ENCODE measurements at places on chromosomes 13 and 19. TPM values are rescaled to one million over a fixed set of nuclear protein-coding genes. Genes with fewer than 3 reads are reported as not detected.

DNA sequence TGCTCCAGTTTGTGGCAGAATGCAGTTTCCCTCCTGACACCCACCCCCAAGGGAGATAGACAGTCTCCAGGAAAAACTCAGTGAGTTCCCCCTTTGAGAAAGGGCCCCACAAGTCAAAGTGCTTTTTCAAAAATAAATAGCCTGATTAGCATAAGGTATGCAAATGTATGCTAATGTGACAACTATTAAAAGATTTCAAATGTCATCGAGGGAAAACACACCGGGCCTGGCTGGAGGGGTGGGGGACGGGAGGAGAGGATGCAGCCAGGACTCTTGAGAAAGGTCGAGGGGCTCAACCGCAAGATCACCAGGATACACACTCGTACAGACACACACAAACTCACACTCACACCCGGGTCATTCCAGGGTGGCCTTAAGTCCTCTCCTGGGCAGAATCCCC, 34.3 kb upstream of the ZNRF4 start:
- no peak for DNase-seq
- H3K4me3 ChIP-seq, result no peak overlapping the region
- H3K27me3 ChIP-seq, result peaks cover 24% of the 10 kb centered on the region
- H3K36me3 ChIP-seq, result no peaks in the 10 kb centered on the region

DNA sequence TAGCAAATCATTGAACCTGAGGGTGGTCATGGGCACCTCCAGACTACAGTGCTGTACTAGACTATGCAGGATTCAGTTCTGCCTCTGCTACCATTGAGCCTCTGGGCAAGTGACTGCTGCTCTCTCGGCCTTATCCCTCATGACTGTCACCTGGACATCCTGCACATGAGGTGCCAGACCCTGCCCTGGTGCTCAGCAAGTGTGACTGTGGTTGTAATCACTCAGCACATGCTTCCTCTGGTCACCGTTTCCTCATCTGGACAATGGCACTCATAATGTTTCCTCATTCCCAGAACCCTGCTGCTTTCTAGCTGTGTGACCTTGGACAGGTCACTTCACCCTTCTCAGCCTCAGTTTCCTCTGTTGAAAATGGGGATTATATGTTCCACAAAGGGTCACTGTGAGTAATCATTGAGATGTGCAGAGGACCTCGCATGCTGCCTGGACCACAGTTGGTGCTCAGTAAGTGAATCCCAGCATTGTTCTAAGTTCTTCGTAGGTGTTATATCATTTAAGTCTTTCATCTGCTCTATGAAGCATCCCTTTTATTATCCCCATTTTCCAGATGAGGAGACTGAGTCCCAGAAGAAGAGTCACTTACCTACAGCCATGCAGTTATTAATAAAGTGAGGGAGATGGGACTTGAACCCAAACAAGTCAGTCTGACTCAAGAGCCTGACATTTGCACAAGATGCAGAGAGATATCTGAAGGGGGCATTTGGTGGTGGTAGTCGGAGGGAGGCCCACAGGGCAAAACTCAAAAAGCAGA, 3.2 kb downstream of the SYT3 start:
- H3K36me3 ChIP-seq, result no peaks in the 10 kb centered on the region
- no peak overlapping the region for H3K4me3 ChIP-seq
- no peak overlapping the region for H3K27ac ChIP-seq
- no peak for DNase-seq
- peaks cover 8% of the 10 kb centered on the region for H3K4me1 ChIP-seq

DNA sequence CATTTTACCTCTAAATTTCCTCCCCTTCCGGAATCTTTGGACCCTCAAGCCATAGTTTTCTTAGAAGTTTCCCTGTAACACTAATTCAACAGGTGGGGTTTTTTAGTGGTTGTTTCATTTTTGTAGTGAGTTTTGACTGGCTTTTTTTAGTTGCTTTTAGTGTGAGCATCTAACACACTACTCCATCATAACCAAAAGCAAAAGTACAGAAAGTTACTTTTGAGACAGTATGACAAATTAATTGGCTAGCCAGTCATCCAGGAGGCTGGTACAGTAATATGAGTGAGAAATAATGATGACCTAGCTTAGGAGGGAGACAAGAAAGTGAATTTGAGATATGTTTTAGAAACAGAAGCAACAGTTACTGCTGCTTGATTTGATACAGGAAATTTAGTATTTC, 71.5 kb downstream of the DNAJC15 start:
- H3K4me3 ChIP-seq, result no peak overlapping the region
- no peak for DNase-seq
- no peak overlapping the region for H3K27ac ChIP-seq

- no peak for DNase-seq
- no peaks in the 10 kb centered on the region for H3K36me3 ChIP-seq
- H3K27ac ChIP-seq, result no peak overlapping the region
- H3K27me3 ChIP-seq, result no peaks in the 10 kb centered on the region
These were observed 15.4 kb downstream of the TMEM272 start for GRCh38 chr13:51829568-51829899.

- peaks cover 18% of the 10 kb centered on the region for H3K4me1 ChIP-seq
- H3K27ac ChIP-seq, result peak overlapping the region; percentile 64
- peaks cover 70% of the 10 kb centered on the region for H3K36me3 ChIP-seq
- DNase-seq, result no peak
- peak overlapping the region; percentile 73 for H3K4me3 ChIP-seq
These were observed 8.3 kb downstream of the IRS2 start for GRCh38 chr13:109778102-109778542.

DNA sequence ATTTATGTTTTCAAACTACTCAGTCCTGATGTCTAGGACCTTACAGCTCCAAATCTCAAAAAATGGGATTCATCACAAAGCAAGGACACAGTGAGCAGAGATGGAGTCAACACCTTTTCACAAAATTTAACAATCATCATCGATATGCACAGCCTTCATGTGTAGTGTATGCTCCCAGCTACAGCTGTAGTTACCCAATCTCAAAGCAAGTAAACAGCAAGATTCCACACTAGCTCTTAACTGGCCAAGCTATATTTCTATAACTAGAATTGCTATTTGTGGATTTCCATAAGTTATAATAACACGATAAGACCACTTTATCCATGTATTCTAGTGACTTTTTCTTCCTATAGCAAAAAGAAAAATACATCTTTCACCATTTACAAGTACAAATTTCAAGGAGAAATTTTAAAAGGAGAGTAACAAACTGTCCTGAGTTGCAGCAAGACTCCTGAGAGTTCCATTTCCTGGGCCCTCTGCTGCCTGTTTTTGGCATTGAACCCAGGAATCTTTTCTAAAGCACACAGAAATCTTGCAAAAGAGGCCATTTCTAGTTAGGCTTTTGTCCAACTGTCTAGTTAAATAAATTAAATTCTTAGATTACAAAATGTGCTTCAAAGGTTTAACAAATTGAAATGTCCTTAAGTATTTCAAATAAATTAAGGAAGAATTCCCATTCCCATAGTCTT, 460.6 kb downstream of the FGF14 start:
- no peaks in the 10 kb centered on the region for H3K4me1 ChIP-seq
- DNase-seq, result peak; percentile 14
- H3K27me3 ChIP-seq, result no peaks in the 10 kb centered on the region
- no peaks in the 10 kb centered on the region for H3K36me3 ChIP-seq
- no peak overlapping the region for H3K4me3 ChIP-seq

ZNF93 gene
- 6.7 TPM for polyA plus RNA-seq

POP4 gene
- 75.4 TPM for polyA plus RNA-seq

SNRPD2 gene
- 1,248 TPM for polyA plus RNA-seq

GRCh38 chr19:46785054-46785979, 3.1 kb downstream of the SLC1A5 start:
- no peaks in the 10 kb centered on the region for H3K27me3 ChIP-seq
- peak overlapping the region; percentile 62 for H3K4me3 ChIP-seq
- peaks cover 18% of the 10 kb centered on the region for H3K4me1 ChIP-seq
- peaks cover 27% of the 10 kb centered on the region for H3K36me3 ChIP-seq

DNA sequence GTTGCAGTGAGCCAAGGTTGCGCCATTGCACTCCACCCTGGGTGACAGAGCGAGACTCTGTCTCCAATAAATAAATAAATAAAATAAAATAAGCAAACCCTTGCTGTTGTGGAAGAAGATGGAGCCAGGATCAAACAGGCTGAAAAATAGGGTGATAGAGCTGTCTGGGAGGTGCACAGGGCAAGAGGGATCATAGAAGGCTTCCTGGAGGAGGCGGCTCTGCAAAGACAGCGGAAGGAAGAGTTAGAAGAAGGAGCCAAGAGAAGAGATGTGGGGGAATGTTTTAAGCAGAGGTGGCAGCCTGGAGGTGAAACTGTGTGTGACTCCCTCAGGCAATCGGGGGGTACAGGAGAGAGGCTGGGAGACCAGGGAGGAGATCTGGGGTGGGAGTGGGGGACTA, 40.6 kb downstream of the ZNRF4 start:
- H3K4me3 ChIP-seq, result no peak overlapping the region
- DNase-seq, result no peak
- H3K4me1 ChIP-seq, result no peaks in the 10 kb centered on the region
- H3K27ac ChIP-seq, result no peak overlapping the region
- no peaks in the 10 kb centered on the region for H3K36me3 ChIP-seq
- H3K27me3 ChIP-seq, result 0 out of 2 replicates have a peak, but pooled peaks cover 8% of the 10 kb centered on the region

GRCh38 chr13:93680329-93680728, 453.7 kb downstream of the GPC6 start:
- H3K36me3 ChIP-seq, result no peaks in the 10 kb centered on the region
- no peaks in the 10 kb centered on the region for H3K4me1 ChIP-seq
- no peak overlapping the region for H3K27ac ChIP-seq
- H3K4me3 ChIP-seq, result no peak overlapping the region
- no peaks in the 10 kb centered on the region for H3K27me3 ChIP-seq

- H3K4me1 ChIP-seq, result peaks cover 2% of the 10 kb centered on the region
- no peaks in the 10 kb centered on the region for H3K36me3 ChIP-seq
- H3K27me3 ChIP-seq, result no peaks in the 10 kb centered on the region
- H3K27ac ChIP-seq, result no peak overlapping the region
- H3K4me3 ChIP-seq, result no peak overlapping the region
These were observed 373.2 kb downstream of the KCNRG start for GRCh38 chr13:50388481-50388880.

DNA sequence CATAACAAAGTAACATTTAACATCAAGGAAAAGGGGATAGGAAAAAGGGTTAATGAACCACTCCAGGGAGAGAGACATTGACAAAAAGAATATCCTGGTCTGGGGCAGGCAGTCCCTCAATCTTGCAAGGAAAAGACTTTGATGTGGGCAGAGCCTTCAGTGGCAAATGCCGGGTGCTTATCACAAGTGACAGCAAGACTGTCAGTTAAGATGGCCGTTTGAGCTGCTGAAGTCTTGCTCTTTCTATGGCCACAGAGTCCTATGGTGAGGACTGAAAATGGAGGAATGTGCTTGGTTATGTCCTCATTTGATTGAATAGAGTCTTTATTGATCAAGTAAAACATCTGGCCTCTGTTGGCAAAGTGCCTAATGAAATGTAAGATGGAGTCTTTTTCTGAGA, 112.1 kb downstream of the B3GLCT start:
- H3K4me3 ChIP-seq, result no peak overlapping the region
- no peak overlapping the region for H3K27ac ChIP-seq
- DNase-seq, result no peak
- no peaks in the 10 kb centered on the region for H3K36me3 ChIP-seq
- no peaks in the 10 kb centered on the region for H3K4me1 ChIP-seq
- no peaks in the 10 kb centered on the region for H3K27me3 ChIP-seq

- H3K4me1 ChIP-seq, result no peaks in the 10 kb centered on the region
- peak overlapping the region; percentile 30 for H3K27ac ChIP-seq
- H3K27me3 ChIP-seq, result no peaks in the 10 kb centered on the region
- no peak overlapping the region for H3K4me3 ChIP-seq
- peak; percentile 43 for DNase-seq
These were observed 10.1 kb downstream of the PPP6R1 start for GRCh38 chr19:55248704-55249103.

GRCh38 chr13:110523180-110523579, 38.3 kb downstream of the RAB20 start:
- no peaks in the 10 kb centered on the region for H3K36me3 ChIP-seq
- no peaks in the 10 kb centered on the region for H3K4me1 ChIP-seq
- H3K4me3 ChIP-seq, result no peak overlapping the region
- no peak for DNase-seq
- no peak overlapping the region for H3K27ac ChIP-seq

HNRNPA1L2 gene
- polyA plus RNA-seq, result 4.5 TPM

GRCh38 chr19:2475018-2475701, 767 bp upstream of the GADD45B start:
- H3K4me1 ChIP-seq, result peaks cover 27% of the 10 kb centered on the region
- no peaks in the 10 kb centered on the region for H3K27me3 ChIP-seq
- peak; percentile 54 for DNase-seq
- peak overlapping the region; percentile 70 for H3K27ac ChIP-seq

GRCh38 chr13:29993716-29994488, 143.5 kb upstream of the UBL3 start:
- H3K27me3 ChIP-seq, result no peaks in the 10 kb centered on the region
- DNase-seq, result no peak
- no peaks in the 10 kb centered on the region for H3K36me3 ChIP-seq
- no peak overlapping the region for H3K4me3 ChIP-seq

FUT2 gene
- polyA plus RNA-seq, result not detected

GRCh38 chr19:3073931-3074595, 11.8 kb upstream of the TLE5 start:
- H3K36me3 ChIP-seq, result no peaks in the 10 kb centered on the region
- no peak overlapping the region for H3K27ac ChIP-seq
- no peaks in the 10 kb centered on the region for H3K27me3 ChIP-seq
- no peak overlapping the region for H3K4me3 ChIP-seq

- no peaks in the 10 kb centered on the region for H3K4me1 ChIP-seq
- H3K27me3 ChIP-seq, result no peaks in the 10 kb centered on the region
- H3K36me3 ChIP-seq, result no peaks in the 10 kb centered on the region
These were observed 19.8 kb downstream of the EPS8L1 start for GRCh38 chr19:55095260-55096060.

- H3K4me3 ChIP-seq, result no peak overlapping the region
- H3K36me3 ChIP-seq, result peaks cover 14% of the 10 kb centered on the region
- no peak overlapping the region for H3K27ac ChIP-seq
- H3K4me1 ChIP-seq, result peaks cover 26% of the 10 kb centered on the region
- no peaks in the 10 kb centered on the region for H3K27me3 ChIP-seq
These were observed 10.7 kb upstream of the CRTC1 start for GRCh38 chr19:18672606-18673337.

All from SK-N-SH (cell line).